Stimulated activated CD8-positive, alpha-beta memory T cell treated with anti-CD3 and anti-CD28 coated beads, Interleukin-7, amount 100 ng/mL, for 24 hours (primary cell): ENCODE measurements at places on chromosomes 7 and 10.
A peak's percentile ranks its signal among the peaks of the same experiment; 100 is the strongest.

DNA sequence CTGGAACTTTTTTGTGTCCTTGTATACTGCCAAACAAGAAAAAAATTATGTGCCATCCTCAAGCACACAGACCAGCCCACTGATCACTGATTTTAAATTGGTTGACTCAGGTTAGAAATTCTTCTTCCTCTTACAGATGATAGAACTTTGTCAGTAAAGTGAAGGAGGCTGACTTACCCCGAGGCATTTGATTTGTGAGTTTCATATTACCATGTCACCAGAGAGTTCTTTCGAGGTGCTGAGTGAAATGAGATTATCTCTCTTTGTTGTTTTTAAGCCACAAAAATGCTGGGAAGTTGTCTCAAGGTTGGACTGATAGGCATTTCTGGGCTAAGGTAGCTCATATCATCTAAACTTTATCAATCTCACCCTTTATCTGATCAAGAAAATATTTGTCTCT, 78.8 kb upstream of the FAM180A start:
- no peak for DNase-seq

DNA sequence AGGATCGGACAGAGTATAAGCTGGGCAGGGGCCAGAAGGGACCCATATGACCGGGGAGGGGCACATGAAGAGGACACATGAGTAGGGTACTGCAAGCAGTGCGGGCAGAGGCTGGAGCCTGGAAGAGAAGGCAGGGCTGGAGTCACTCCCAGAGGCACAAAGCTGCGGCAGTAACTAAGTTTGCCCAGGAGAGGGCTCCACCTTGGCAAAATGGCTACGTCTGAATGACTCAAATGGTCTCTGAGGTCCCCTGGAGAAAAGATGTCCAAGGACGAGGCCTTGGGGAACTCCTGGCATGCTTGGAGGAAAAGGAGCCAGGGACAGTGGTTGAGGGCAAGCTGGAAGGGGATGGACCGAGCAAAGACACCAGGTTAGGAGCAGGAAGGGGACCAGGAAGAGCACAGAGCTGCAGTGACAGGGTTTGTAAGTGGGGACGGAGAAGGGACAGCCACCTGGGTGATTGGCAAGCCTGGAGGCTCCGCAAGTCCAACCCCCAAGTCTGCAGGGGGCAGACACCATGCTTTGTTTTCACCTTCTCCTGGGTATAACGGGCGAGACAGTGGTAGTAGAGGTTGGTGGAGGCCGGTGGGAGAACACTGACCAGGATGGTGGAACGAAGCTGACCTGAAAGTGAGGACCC, 43.1 kb upstream of the LBX1 start:
- peak; percentile 53 for DNase-seq

GRCh38 chr10:115167751-115168150, 74.6 kb downstream of the ATRNL1 start:
- no peak for DNase-seq

GRCh38 chr7:157017149-157017548, 6.7 kb upstream of the MNX1 start:
- DNase-seq: no peak

DNA sequence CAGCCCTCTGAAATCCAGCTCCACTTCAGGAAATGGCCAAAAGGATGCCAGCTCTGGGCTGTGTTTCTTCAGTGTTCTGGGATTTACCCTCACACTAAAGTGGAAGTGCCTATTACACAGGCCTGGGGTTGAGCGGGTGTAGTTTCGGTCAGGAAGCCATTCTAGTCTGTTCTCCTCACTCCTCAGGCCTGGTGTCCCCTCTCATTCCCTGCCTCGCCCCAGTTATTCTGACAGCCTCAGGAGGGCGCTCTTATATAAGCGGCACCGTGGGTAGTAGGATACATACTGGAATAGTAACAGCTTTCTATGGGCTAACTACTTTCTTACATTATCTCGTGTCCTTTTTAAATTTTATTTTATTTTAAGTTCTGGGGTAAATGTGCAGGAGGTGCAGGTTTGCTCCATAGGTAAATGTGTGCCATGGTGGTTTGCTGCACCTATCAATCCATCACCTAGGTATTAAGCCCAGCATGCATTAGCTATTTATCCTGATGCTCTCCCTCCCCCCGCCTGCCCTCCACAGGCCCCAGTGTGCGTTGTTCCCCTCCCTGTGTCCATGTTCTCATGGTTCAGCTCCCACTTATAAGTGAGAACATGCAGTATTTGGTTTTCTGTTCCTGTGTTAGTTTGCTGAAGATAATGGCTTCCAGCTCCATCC, 12.2 kb upstream of the LGI1 start:
- DNase-seq: no peak

DNA sequence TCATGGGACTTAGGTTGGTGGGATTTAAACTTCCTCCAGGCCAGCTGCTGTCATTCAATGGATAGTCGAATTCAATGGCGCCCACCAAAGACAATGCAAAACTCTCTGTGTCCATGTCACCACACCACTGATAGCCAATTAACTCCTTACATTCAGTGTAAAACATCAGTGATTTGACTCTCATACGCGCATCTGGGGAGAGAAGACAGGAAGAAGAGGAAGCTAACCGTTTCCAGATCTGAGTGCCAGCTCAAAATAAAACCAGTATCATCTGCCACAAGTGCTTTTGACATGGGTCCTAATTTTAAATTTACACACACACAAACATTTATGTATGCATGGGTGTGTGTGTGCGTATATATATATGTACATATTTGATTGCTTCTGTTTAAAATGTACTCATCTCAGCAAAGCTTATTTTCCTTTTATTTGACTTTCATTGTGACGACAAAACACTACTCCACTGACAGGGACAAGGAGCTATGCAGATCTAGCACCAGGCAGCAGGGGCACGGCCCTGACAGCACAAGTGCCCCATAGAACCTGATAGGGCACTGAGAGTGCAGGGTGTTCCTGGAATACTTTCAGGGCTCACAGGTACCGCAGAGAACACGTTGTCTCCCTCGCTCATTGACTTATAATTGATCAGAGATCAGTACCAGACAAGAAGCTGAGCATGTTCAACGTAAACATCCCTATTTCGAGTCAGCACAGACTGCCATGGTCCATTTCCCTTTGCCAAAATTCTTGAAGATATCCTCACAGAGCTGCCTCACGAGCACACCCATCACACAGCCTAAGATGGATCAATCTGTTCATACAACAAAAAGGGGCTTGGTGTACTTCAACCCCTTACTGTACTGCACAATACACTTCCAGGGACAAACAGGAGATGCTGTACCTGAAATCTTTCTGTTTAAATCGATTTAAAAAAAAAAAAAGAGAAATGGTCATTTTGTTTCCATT, 176.1 kb downstream of the COBL start:
- DNase-seq: no peak

DNA sequence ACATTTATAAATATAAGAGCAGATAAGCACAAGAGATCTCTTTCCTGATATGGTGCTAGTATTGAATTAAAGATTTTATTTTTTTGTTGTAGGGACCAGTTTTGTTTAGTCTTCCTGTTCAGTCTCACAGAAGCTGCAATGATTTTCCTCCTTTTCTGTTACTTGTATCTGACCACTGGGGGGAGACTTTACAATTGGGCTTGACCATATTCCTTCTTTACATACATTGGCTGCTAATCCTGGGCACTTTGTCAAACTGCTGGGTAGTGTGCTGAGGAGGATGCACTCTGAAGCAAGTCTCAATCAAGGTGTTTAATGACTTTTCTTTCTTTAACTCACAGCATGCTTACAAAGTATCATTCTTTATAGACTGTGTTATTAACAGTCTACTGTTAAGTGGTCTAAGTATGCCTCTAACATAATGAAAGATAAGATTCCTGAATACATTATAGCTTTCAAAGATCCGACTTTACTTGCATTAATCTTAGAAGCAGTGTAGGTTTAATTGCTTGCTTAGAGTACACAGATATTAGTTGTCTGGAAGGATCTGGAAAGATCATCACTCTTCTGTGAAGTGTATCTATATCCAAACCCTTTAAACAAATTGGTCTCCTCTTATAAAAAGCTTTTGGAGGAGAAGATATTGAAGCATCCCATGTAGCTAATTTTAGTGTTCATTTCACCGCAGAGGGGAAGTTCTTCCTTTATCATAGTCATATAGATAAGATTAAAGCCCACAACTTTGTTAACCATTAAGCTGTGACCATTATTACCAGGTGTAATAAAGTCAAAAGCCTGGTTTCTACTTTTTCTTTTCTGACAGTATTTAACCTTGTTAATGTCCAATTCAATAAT, 3.1 kb downstream of the PALS2 start:
- no peak for DNase-seq
